Neuronal stem cell (in vitro differentiated cells): ENCODE measurements at places on chromosomes 13 and 19.

- DNase-seq, result no peak
Observed at GRCh38 chr19:30428844-30429243, 56.7 kb downstream of the ZNF536 start.

GRCh38 chr13:50910485-50910805 lies 854 bp downstream of the RNASEH2B start:
- DNase-seq, result peak; percentile 29

DNA sequence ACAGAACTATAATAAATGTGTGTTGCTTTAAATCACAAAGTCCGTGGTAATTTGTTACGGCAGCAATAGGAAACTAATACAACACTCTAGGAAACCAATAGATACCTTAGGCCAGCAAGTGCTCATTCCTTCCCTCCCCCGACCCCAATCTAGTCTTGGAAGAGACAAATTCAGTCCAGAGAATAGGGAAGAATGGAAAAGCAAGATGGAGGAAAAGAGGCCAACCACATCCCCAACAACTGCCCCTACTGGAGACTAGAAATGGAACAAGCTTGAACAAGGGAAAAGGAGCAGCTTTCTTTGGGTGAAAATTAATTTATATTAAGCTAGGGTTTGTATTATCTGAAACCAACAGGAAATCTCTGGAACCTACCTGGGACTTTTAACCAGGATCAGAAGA lies 54.4 kb downstream of the DIAPH3 start:
- DNase-seq, result no peak

DNA sequence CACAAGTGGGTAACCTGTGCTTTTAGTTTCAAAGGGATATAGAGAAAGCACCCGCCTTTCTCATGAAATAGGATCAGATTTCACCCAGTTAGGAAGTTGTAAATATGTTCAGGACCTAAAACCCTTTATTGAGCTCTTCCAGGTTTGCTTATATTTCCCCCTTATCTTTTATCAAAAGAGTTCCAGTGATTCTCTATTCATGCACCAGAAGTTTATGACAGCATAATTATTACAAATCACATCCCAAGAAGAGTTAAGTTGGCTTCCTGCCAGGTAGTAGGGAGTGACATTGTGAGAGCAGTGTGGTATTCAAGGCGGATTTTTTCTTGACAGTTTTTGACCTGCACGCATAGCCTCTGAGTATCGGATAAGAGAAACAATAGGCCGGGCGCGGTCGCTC lies 190.3 kb downstream of the STK24 start:
- no peak for DNase-seq

DNA sequence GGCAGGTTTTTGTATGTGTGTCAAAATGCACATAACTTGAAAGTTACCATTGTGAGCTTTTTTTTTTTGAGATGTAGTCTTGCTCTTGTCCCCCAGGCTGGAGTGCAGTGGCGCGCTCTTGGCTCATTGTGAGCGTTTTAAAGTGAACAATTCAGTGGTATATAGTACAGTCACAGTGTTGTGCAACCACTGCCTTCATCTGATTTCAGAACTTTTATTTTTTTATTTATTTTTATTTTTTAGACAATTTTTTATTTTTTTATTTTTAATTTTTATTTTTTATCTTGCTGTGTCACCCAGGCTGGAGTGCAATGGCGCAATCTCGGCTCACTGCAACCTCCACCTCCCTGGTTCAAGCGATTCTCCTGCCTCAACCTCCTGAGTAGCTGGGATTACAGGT lies 15.0 kb downstream of the SLC25A42 start:
- no peak for DNase-seq

GRCh38 chr19:29421196-29421545 lies 104.6 kb upstream of the VSTM2B start:
- no peak for DNase-seq

GRCh38 chr13:44298314-44298713 lies 75.3 kb upstream of the SERP2 start:
- no peak for DNase-seq

- DNase-seq, result no peak
Observed at GRCh38 chr13:39527961-39528660, 74.9 kb downstream of the LHFPL6 start.

DNA sequence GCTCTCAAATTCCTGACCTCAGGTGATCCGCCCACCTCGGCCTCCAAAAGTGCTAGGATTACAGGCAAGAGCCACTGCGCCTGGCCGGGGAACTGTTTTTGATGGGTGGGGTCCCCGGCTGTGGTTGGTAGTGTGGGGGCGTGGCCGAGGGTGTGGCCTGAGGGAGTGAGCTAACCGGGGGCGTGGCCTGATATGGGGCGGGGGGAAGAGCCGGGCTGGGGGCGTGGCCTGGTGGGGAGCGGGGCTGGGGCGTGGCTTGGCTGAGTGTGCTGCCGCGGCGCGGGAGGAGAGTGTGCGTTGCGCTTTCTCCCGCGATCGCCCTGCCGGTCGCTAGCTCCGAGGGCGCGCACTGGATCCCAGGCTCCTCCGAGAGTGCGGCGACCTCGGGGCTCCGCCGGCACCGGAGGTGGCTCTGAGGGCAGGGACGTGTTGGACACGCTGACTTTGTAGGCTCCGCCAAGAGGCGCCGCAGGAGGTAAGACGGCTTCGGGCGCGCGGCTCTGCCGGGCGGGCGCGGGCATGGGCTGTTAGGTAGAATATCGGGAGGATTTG lies at the start of gene SPATA13:
Gene SPATA13, plus strand, starts transcription at position 263 of the 552 bp plus-strand sequence. CDS start 62,210 bp downstream, outside the sequence.
- DNase-seq, result peak; percentile 92

DNA sequence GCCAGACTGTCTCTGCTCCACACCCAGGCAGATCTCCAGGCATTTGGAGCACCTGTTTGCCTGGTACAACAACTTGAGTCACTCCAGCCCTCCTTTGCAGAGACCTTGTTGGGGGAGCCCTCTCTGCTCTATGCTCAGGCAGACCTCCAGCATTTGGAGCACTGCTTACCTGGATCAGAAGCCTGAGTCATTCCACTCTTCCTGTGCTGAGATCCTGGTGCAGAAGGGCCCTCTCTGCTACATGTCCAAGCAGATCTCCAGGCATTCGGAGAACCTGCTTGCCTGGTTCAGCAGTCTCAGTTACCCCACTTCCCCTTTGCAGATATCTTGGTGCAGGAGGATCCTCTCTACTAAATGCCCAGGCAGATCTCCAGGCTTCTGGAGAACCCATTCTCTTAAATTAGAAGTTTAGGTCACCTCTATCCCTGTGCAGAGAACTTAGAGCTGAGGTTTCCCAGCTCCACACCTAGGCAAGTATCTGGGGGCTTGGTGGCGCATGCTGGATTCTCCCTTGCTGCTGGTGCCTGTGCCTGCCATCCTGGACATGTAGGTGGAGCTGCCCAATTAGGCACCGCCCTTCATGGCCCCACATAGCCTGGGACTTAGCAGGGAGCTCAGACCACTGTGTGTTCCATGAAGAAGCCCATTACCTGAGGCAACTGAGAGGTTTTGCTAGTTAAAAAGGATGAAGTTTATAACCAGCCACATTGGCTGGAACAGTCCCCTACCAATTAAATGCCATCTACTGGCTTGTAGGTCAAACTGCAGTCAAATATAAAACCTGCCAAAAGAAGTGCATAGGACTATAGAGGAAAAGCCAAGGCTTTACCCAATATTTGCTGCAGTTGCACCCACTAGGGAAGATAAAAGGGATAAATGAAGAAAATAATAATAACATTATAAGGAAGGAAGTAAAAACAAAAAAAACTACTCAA lies 97.6 kb upstream of the SLITRK6 start:
- DNase-seq, result no peak

GRCh38 chr19:56597696-56598095 lies 2.6 kb downstream of the ZNF71 start:
- no peak for DNase-seq

- DNase-seq, result no peak
Observed at GRCh38 chr13:100658363-100658762, 16.2 kb downstream of the TMTC4 start.

- no peak for DNase-seq
Observed at GRCh38 chr13:111437856-111438547, 117.6 kb downstream of the TEX29 start.

GRCh38 chr19:55457683-55458457 lies 3.6 kb downstream of the ISOC2 start:
- no peak for DNase-seq

GRCh38 chr19:33211794-33212435 lies 13.7 kb downstream of the SLC7A10 start:
- DNase-seq, result no peak
